ENCODE measurements at places on chromosomes 4 and X.

DNA sequence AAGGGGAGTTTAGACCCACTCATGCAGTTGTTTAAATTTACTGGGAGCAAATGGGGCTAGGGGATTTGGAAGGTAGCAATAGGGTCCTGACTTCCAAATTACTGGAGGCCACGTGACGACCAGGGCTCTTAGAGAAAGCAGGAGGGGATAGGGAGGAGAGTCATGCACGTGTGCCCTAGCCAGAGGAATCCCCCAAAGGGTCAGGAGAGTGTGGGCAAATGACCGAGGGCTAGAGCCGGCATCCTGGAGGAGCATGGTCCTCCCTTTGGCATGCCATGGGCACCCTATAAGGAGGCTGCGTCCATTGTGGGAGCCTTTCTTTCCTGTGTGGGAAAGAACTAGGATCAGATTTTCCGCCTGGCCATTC, 25.5 kb upstream of the GPC4 start:
- no peak for DNase-seq

DNA sequence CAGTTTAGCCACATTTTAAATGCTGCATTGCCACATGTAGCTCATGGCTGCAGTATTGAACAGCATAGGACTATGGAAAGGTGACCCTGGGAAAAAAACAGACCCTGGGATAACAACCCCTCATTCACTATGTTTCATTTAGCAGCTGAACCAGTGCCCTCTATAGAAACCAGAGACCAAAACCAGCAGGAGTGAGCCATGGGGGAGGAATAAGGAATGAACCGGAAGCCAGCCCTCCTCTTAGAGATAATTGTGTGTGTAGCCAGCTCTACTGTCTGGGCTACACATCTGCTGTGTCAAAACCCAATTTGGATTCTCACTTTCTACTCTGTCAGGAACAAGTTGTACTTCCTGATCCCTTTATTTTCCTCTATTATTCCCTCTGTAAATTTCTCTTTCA, 158.5 kb upstream of the S100G start:
- DNase-seq, result no peak

DNA sequence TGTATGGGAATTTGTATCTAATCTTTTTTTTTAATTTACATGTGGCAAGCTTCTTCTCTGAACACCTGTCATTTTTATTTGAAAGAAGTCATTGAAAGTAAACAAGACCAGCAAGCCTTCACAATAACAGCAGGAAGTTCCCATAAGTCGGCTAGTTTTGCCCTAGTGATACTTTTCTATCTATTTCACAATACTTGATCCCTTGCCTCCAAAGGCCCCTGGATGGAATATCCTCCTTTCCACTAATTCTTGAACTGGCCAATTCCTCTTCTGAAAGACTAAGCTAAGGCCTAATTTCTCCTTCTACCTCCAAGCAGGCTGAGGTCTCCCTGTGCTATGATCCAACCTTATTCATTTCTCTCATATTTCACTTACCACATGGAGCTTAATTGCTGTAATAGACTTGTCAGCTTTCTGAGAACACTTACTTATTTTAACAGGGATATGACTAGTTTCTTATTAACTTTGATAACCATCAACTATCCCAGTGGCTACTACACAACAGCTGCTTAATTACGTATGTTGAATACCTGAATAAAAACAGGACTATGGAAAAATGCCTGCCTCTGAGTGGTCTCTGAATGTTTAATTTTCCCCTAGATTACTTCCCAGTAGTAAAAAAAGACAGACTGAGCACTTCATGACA, 194.2 kb downstream of the MAD2L1 start:
- DNase-seq, result no peak

- DNase-seq, result no peak
Observed at GRCh38 chr4:105858466-105859040, 36.7 kb upstream of the NPNT start.

DNA sequence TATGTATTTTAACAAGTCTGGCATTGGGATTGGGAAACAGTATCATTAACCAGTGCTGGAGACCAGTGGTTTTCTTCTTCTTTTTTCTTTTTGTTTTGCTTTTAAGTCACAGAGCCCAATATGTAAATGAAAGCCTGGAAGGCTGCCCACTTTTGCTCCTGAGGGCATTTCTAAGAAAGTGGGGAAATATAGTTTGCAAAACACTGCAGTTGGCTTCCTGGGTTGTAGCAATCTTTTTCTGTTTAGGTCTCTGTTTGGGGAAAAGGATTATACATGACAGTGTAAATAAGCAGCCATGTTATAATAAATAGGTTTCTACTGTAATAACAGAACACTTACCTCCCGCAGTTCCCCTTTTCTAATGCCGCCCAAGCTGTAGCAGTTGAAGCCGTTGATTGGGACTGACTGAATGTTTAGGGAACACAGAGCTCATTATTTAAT, 105.5 kb downstream of the TMEM164 start:
- no peak for DNase-seq

Measured in activated CD8-positive, alpha-beta T cell treated with anti-CD3 and anti-CD28 coated beads for 36 hours (primary cell).